BJ (cell line): ENCODE measurements at places on chromosomes 1 and 21. TPM values are rescaled to one million over a fixed set of nuclear protein-coding genes. Genes with fewer than 3 reads are reported as not detected.

GRCh38 chr1:109874445-109874844 lies 36.2 kb upstream of the CSF1 start:
- no peak for DNase-seq

DNA sequence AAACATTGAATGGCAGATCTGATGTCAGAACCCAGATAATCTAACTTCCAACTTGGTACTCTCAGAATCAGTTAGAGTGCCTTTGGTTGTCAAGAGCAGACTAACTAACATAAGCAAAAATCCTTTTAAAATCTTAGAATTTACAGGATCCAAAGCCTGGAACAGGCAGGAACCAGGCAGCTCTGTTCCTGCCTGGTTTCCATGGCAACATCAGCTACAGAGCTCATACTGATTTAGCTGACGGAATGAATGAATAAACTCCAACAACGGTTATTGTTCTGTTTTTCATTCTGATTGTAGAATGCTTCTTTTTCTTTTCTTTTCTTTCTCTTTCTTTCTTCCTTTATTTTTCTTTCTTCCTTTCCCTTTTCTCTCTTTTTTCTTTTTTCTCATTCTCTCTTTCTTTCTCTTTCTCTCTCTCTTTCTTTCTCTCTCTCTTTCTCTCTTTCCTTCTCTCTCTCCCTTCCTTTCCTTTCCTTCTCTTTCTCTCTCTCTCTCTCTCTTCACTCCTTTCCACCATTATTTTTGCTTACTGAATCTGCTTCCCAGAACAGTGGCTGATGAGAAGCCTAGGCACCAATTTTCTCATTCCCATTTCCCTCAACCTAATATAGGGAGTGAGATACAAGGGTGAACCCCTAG lies 121.6 kb downstream of the RGS7 start:
- DNase-seq = no peak

GRCh38 chr1:208782186-208782585 lies 538.0 kb upstream of the PLXNA2 start:
- DNase-seq = no peak

- no peak for DNase-seq
Observed at GRCh38 chr1:2231532-2232254, 3.6 kb downstream of the SKI start.

CDC42BPA gene
- 17.9 and 24.8 TPM in 2 replicates for polyA plus RNA-seq

ZNF683 gene
- not detected in 2 replicates for polyA plus RNA-seq

TEX50 gene
- polyA plus RNA-seq = not detected in 2 replicates

DPH2 gene
- polyA plus RNA-seq = 20.9 and 35.3 TPM in 2 replicates

CFAP107 gene
- polyA plus RNA-seq = 0.04 and 0.23 TPM in 2 replicates

ZZZ3 gene
- 14.4 and 30.3 TPM in 2 replicates for polyA plus RNA-seq

SLAMF8 gene
- polyA plus RNA-seq = 0.05 and 0.06 TPM in 2 replicates

CAMK1G gene
- polyA plus RNA-seq = 0.81 and 1.5 TPM in 2 replicates

NR5A2 gene
- polyA plus RNA-seq = 0.11 and 0.12 TPM in 2 replicates
